Coronary artery (tissue), 2 donors: ENCODE measurements at places on chromosomes 1 and 21.

GRCh38 chr21:14718951-14719350 lies 172.8 kb upstream of the SAMSN1 start:
- DNase-seq = no peak

GRCh38 chr1:46043458-46044017 lies 88.9 kb downstream of the PIK3R3 start:
- no peak for DNase-seq

DNA sequence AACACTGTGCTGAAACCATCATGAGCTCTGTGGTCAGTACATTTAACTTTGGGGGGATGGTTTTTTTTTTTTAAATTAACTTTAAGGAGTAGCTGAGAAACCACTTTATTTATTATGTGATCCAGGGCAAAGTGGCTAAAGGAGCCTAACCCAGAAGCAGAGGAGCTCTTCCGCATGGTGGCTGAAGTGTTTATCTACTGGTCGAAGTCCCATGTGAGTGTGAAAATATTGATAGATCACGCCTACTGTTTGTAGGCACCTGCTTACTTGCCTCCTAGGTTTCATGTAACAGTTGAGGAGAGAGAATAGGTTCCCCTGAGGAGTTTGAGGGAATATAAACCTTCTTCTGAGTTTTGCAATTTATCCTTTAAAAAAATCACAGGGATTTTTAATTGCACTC lies 181.4 kb downstream of the ZP4 start:
- no peak for DNase-seq

GRCh38 chr1:23367451-23367790 lies 2.2 kb downstream of the ZNF436 start:
- DNase-seq = no peak

GRCh38 chr1:171919891-171920887 lies 78.9 kb downstream of the DNM3 start:
- DNase-seq = no peak

- no peak for DNase-seq
Measured at GRCh38 chr1:192913683-192914082, 104.8 kb downstream of the RGS2 start.
